Neural crest cell (in vitro differentiated cells): ENCODE measurements at places on chromosomes 7 and 10.

DNA sequence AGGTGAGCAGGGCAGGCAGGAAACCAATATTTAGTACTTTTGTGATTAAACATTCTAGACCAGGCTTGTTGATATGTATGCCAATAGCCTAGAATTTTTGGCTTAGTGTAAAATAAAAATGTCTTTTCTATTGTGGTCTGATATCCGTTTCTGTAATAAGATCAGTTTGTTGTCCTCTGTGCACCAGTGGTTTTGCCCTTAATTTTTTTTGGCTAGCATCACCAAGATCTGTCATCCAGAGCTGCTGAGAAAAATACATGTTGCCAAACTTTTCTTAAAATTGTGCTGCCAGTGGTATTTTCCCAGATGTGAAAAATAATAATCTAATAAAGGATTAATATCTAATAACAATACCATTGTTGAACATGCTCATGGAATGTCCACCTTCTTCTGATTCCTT, 115.6 kb downstream of the TWIST1 start:
- H3K4me3 ChIP-seq = no peak overlapping the region
- H3K27me3 ChIP-seq = no peaks in the 10 kb centered on the region
- no peaks in the 10 kb centered on the region for H3K36me3 ChIP-seq
- peaks cover 2% of the 10 kb centered on the region for H3K4me1 ChIP-seq
- no peak overlapping the region for H3K27ac ChIP-seq

DNA sequence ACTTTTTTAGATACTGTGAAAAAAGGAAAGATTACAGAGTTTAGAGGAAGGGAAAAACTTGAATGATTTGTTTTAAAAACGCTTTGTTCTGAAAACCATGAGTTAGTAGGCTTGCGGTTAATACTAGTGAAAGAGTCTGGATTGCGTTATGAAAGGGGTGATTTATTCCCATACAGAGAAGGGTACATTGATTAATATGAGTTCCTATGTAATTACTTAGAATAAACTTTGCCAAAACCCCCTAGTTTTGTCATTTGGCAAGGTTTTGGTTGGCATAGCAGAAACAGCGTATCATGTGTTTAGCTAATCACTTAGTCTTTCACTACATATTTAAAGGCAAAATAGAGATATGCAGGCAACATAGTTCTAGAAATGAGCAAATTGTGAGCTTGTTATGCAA, 91.2 kb upstream of the POT1 start:
- no peaks in the 10 kb centered on the region for H3K36me3 ChIP-seq
- no peak overlapping the region for H3K4me3 ChIP-seq
- no peaks in the 10 kb centered on the region for H3K27me3 ChIP-seq
- H3K4me1 ChIP-seq = no peaks in the 10 kb centered on the region
- H3K27ac ChIP-seq = no peak overlapping the region
- no peak for DNase-seq

DNA sequence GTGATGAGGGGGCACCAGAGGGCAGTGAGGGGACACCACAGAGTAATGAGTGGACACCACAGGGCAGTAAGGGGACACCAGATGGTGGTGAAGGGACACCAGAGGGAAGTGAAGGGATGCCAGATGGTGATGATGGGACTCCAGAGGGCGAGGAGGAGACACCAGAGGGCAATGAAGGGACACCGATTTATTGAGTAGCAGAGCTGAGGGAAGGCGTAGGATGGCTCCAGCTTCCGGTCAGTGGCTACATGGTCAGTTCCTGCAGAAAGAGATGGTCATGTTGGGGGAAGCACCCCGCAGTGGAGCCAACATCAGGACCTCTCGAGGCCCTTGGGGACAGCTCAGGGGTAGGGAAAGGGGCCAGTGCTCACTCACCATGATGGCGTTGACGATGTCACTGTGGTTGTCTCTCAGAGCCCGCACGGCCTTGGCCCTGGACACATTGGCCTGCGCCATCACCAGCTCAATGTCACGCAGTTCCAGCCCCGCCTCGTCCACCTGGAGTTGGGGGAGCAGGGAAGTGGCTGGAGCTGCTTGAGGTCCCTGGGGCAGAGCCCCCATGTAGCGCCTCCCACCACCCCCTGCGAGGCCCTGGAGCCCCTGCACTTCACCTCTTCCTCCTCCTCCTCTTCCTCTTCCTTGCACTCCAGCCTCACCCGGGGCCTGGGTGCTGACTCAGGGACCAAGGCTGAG, 8.4 kb downstream of the NACAD start:
- H3K36me3 ChIP-seq = peaks cover 3% of the 10 kb centered on the region
- no peak for DNase-seq
- H3K27ac ChIP-seq = no peak overlapping the region
- H3K27me3 ChIP-seq = no peaks in the 10 kb centered on the region
- peak overlapping the region; percentile 38 for H3K4me3 ChIP-seq

DNA sequence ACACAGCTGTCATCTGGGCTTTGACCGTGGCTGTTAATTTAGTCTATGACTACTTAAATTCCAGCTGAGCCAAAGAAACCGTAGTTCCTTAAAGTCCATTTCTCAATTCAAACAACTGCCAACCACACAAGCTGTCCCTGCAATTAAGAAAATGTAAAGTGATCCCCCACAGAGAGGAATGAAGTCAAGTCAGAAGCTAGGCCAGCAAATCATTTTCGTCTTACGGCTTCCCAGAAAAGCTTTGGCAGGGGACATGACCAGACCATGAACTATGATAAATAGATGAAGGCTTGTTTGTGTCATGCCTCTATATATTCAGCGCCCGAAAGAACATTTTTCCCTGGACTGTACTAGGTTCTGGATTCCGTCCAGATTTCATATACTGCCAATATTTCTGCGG, 54.6 kb downstream of the HACD1 start:
- no peak overlapping the region for H3K4me3 ChIP-seq
- H3K4me1 ChIP-seq = no peaks in the 10 kb centered on the region
- H3K36me3 ChIP-seq = no peaks in the 10 kb centered on the region
- H3K27me3 ChIP-seq = no peaks in the 10 kb centered on the region

GRCh38 chr10:95277201-95277570, 13.6 kb downstream of the PDLIM1 start:
- H3K27me3 ChIP-seq = no peaks in the 10 kb centered on the region
- no peaks in the 10 kb centered on the region for H3K36me3 ChIP-seq
- DNase-seq = no peak
- no peak overlapping the region for H3K27ac ChIP-seq

GRCh38 chr7:22082553-22082885, 136.8 kb upstream of the CDCA7L start:
- peaks cover 13% of the 10 kb centered on the region for H3K27me3 ChIP-seq
- peak overlapping the region; percentile 89 for H3K4me3 ChIP-seq
- no peaks in the 10 kb centered on the region for H3K36me3 ChIP-seq
- no peak for DNase-seq

DNA sequence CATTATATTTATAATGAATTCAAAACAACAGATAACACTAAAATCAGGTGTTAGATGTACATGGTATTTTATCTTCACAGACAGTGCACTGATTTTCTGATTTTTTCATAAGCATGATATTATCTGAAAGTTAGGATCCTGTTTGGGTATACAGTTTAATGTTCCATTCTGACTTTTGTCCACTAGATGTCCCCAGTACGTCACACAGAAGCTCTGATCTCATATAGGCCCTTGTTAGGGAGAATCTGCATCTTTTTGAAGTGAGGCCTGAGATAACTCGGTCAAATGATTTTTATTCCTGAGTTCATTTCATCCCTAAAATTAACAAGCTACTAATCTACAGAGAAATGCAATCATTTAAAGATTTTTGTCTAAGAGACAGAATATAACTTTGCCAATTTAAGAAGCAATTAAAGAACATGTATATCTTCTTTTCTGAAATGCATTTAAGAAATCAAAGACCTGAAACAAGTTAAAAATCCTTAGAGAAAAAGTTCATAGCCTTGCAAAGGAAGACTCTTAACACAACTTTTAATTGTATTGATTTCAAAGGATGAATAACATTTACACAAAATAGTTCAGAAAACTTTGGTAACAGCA, 72.0 kb upstream of the TES start:
- H3K27ac ChIP-seq = no peak overlapping the region
- peak overlapping the region; percentile 29 for H3K4me3 ChIP-seq
- no peaks in the 10 kb centered on the region for H3K36me3 ChIP-seq
- H3K27me3 ChIP-seq = no peaks in the 10 kb centered on the region
- peaks cover 48% of the 10 kb centered on the region for H3K4me1 ChIP-seq
- DNase-seq = peak; percentile 13

GRCh38 chr10:62804356-62805230, at the start of gene ADO:
ADO (plus strand) TSS chr10:62804720; CDS start chr10:62805060, 340 bp downstream.
- H3K36me3 ChIP-seq = no peaks in the 10 kb centered on the region
- peak within 1 kb of the TSS; percentile 97 for H3K4me3 ChIP-seq
- DNase-seq = peak; percentile 76
- H3K27me3 ChIP-seq = no peaks in the 10 kb centered on the region

- H3K36me3 ChIP-seq = peaks cover 3% of the 10 kb centered on the region
- H3K27me3 ChIP-seq = no peaks in the 10 kb centered on the region
- no peak overlapping the region for H3K27ac ChIP-seq
- H3K4me1 ChIP-seq = peaks cover 5% of the 10 kb centered on the region
Measured at GRCh38 chr7:129315960-129316359, 91.1 kb downstream of the AHCYL2 start.

DNA sequence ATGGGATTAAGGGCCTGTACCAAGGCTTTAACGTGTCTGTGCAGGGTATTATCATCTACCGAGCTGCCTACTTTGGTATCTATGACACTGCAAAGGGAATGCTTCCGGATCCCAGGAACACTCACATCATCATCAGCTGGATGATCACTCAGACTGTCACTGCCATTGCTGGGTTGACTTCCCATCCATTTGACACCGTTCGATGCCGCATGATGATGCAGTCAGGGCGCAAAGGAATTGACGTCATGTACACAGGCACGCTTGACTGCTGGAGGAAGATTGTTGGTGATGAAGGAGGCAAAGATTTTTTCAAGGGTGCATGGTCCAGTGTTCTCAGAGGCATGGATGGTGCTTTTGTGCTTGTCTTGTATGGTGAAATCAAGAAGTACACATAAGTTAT, 18.2 kb downstream of the LSM5 start:
- H3K4me1 ChIP-seq = no peaks in the 10 kb centered on the region
- H3K27me3 ChIP-seq = no peaks in the 10 kb centered on the region
- H3K36me3 ChIP-seq = no peaks in the 10 kb centered on the region
